ENCODE measurements at places on chromosomes 4 and X. TPM values are rescaled to one million over a fixed set of nuclear protein-coding genes. Genes with fewer than 3 reads are reported as not detected.

DNA sequence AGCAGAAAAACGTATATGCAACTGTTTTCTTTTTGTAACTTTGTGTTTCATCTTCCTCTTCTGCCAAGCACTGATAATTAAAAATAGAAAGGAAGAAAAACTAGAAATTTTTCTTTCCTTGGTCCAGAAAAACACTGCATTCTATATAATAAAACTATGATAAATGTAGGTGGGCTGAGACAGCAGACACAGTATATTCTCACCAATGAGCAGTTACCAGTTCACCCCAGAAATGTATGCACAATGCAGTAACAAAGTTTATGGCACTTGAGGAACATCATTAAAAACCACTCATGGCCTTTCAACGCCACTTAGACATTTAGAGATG, 79.4 kb downstream of the FAT1 start:
- H3K27me3 ChIP-seq, result no peaks in the 10 kb centered on the region
- DNase-seq, result no peak
- no peak overlapping the region for H3K4me3 ChIP-seq
- no peaks in the 10 kb centered on the region for H3K36me3 ChIP-seq
- peaks cover 5% of the 10 kb centered on the region for H3K4me1 ChIP-seq

Gene TMSB4X
- 3,026 TPM for polyA plus RNA-seq

DNA sequence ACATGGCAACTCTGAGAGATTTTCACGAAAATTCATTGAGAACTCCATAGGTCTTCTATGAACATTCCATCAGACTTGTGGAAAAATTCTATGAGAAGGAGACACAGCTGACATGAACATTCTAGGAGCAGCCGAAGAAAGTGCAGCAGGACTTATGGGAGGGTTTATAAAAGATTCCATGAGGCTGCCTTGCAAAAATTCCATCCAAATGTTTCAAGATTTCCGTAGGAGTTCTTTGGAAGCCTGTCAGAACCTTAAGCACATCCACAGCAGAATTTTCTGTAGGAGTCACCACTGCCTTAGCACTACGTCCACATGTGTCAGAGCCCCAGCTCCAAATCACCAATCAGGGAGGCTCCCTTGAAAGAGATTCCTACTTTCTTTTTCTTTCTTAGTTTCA, 67.0 kb upstream of the MSX1 start:
- DNase-seq, result no peak
- no peaks in the 10 kb centered on the region for H3K36me3 ChIP-seq
- H3K4me1 ChIP-seq, result no peaks in the 10 kb centered on the region
- no peak overlapping the region for H3K27ac ChIP-seq

Gene TACR3
- not detected for polyA plus RNA-seq

- H3K27me3 ChIP-seq, result no peaks in the 10 kb centered on the region
- no peak overlapping the region for H3K27ac ChIP-seq
- H3K4me1 ChIP-seq, result no peaks in the 10 kb centered on the region
- no peaks in the 10 kb centered on the region for H3K36me3 ChIP-seq
- no peak overlapping the region for H3K4me3 ChIP-seq
Measured at GRCh38 chrX:134251241-134251640, 14.3 kb downstream of the CCDC160 start.

DNA sequence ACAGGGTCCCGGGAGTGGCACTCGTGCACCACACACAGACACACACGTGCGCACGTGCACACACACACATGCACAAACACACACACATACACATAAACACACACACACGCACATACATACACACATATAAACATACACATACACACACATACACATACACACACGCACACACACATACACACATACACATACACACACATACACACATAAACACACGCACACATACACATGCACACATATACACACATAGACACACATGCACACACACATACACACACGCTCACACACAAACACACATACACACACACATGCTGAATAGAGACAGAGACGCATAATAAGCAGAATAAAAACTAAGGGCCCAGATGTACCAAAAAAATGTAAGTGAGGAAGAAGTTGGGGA, 332.2 kb upstream of the CXorf51B start:
- no peaks in the 10 kb centered on the region for H3K27me3 ChIP-seq
- H3K4me3 ChIP-seq, result no peak overlapping the region
- no peak overlapping the region for H3K27ac ChIP-seq
- DNase-seq, result no peak
- no peaks in the 10 kb centered on the region for H3K36me3 ChIP-seq

Gene SSX1
- polyA plus RNA-seq, result not detected

DNA sequence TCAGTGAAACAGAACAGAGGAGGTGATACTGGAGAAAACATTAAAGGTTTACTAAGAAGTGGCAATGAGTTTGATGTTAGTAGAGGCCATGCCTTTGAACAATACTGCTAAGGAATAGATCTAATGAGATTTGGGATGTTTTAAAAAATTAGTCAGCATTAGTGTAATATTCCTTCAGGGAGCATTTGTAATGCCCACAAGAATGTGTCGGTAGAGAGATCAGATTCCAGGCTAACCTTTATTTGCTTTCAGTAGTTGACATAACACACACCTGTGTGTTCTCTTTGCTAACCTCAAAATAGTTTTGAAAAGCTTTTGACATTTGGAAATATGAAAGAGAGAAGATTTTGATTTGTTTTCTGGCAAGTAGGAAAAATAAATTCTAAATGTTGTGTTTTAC, 328.8 kb downstream of the BMPR1B start:
- H3K27ac ChIP-seq, result no peak overlapping the region
- no peaks in the 10 kb centered on the region for H3K4me1 ChIP-seq
- no peak overlapping the region for H3K4me3 ChIP-seq
- H3K27me3 ChIP-seq, result no peaks in the 10 kb centered on the region

DNA sequence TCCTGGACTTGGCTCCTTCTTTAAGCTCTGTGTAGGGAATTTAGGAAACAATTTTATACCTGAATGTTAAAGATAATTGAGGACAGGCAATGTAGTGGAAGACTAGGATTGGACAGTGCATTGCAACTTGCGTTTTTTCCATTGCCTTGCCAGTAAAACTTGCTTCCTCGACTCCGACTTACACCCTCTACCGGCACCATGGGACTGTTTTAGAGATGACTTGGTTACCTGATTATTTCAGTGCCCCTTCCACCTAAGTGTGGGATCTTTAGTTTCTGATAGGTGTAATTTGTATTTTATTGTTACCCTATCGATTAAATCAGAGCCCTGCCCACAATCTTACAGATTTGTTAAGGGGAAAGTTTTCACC, 1.2 kb downstream of the PRPS1 start:
- H3K4me3 ChIP-seq, result peak overlapping the region; percentile 69
- no peaks in the 10 kb centered on the region for H3K4me1 ChIP-seq
- no peak for DNase-seq
- no peaks in the 10 kb centered on the region for H3K36me3 ChIP-seq
- no peak overlapping the region for H3K27ac ChIP-seq
- no peaks in the 10 kb centered on the region for H3K27me3 ChIP-seq

- DNase-seq, result no peak
- no peaks in the 10 kb centered on the region for H3K36me3 ChIP-seq
- no peak overlapping the region for H3K27ac ChIP-seq
- no peak overlapping the region for H3K4me3 ChIP-seq
- no peaks in the 10 kb centered on the region for H3K4me1 ChIP-seq
- H3K27me3 ChIP-seq, result no peaks in the 10 kb centered on the region
Measured at GRCh38 chr4:74056858-74057562, 18.5 kb upstream of the CXCL3 start.

- DNase-seq, result no peak
- H3K4me3 ChIP-seq, result no peak overlapping the region
- no peaks in the 10 kb centered on the region for H3K36me3 ChIP-seq
- no peaks in the 10 kb centered on the region for H3K27me3 ChIP-seq
Measured at GRCh38 chr4:147318586-147318985, 162.3 kb upstream of the EDNRA start.

Gene SOD3
- 31.9 TPM for polyA plus RNA-seq

GRCh38 chrX:12770440-12770839, 20.8 kb upstream of the PRPS2 start:
- no peak overlapping the region for H3K27ac ChIP-seq
- H3K27me3 ChIP-seq, result peaks cover 20% of the 10 kb centered on the region
- no peak overlapping the region for H3K4me3 ChIP-seq
- no peak for DNase-seq
- no peaks in the 10 kb centered on the region for H3K36me3 ChIP-seq

Measured in heart right ventricle (tissue), 16 donors.